Dorsolateral prefrontal cortex (tissue), 122 donors: ENCODE measurements at places on chromosomes 12 and 14.

- DNase-seq: no peak
Measured at GRCh38 chr12:49645146-49646039, 22.0 kb downstream of the PRPF40B start.

DNA sequence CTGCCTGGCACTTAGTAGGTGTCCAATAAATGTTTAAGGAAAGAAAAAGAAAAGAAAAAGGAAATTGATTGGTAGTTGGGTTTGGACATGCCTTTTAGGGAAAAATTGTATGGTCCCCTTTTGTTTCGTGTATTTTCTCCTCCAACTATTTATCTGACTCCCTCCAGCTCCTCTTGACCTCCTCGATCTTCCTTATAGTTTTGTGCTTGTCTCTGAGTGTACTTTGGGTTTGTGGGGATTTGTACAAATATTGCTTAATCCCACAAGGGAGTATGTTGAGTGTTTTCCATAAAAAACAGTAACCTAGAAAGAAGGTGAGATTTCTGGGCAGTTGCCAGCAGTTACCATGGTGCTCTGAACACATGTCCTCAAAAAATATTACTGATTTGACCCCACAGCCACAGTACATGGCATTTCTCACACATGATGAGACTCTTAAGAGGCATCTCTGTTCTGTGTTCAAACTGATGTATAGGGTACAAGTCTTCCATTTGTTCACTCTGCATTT lies 15.7 kb downstream of the PLEKHG7 start:
- DNase-seq: no peak

DNA sequence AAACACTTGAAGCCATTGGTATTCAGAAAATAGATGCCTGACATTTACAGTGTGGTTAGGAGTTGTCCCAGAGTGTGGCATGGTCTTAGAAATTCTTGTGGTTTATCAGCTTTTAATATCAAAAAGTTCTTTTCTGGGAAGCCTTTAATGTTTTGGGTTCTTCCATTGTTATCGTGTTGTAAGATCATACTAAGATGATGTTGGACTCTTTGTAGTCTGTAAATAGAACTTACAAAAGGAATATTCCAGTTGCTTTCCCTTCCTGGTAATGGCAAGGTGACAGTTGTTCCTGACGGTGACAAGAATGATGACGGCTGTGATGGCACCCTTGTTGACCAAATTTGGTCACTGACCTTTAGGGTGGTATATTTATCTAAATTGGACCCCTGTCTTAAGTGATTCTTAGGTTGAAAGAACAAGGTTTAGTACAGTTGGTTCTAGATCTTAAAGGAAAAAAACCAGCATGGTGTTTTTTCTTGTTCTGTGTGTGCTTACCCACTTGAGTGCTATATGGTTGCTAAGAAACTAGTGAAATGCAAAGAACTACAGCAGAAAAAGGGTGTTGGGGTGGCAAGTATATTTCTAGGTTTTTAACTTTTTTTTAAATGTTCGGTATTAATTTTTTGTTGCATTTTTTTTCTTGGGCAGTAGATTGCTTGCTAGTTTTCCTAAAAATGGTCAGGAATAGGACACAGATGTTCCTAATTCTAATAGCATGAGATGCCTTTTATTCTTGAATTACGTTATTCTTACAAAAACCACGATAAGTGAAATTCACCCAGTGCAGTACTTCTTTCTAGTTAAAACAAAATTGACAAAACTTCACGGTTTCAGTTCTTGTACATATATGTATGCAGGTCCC lies 2.1 kb downstream of the ATP2A2 start:
- no peak for DNase-seq

DNA sequence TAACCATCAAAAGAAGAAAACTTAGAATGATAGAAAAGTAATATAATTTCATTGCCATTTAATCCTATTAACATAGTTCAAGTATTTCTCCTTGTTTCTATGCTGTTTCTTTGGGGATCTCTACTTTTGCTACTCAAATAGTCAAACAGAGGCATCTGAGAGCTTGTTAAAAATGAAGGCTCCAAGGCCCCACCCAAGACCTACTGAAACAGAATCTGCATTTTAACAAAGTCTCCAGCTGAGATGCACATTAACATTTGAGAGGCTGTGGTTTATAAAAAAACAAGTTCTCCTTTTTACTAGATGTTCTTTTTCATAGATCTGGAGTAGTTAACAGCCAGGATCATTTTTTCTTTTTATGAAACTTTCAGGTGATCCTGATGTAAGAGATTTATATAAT lies 31.8 kb downstream of the PPFIA2 start:
- DNase-seq: no peak

DNA sequence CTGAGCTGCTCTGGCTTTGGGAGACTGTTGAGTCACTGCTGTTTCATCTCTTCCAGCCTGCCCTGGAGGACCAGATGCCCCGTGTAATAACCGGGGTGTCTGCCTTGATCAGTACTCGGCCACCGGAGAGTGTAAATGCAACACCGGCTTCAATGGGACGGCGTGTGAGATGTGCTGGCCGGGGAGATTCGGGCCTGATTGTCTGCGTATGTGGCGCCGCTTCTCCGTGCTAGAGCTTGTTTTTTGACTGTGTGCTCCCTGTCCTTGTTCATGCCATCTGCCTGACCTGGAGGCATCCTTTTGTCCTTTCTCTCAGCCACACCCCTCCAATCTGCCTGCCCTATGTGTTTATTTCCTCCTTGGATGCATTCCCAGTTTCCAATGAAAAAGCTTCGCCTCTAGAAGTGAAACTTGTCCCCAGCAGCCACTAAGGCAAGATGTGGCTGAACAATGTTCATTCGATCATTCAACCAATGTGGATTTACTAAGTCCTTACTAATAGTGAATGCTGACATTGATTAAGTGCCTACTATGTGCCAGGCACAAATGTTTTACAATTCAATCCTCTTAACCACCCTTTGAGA lies 98.6 kb downstream of the NT5DC3 start:
- no peak for DNase-seq

- DNase-seq: no peak
Measured at GRCh38 chr14:29898470-29898869, 29.2 kb downstream of the PRKD1 start.

GRCh38 chr12:62192903-62193250 lies 67.3 kb upstream of the USP15 start:
- DNase-seq: no peak
